NCI-H345 (cell line): ENCODE measurements at places on chromosomes 2 and 18.

GRCh38 chr2:101400048-101400447, 12.7 kb upstream of the CREG2 start:
- DNase-seq, result no peak

GRCh38 chr2:181770150-181770549, 89.8 kb upstream of the NEUROD1 start:
- DNase-seq, result no peak

DNA sequence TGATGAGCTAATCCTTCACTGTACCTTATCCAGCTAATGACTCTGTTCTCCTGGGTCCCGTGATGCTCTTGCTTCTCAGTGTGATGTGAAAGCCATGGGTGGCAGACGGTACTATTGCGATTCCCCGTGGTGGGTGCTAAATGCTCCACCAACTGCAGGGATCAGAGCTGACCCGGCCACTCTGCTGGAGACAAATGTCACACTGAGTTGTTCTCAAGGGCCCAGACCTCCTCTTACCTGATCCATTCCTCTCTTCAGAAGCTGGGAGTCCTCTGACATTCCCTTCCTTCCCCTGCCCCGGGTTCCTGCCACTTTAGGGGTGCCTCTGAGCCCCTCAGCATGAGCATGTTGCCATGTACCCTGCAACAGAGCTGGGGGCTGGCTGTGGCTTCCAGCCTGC, 105.1 kb downstream of the MAPK4 start:
- no peak for DNase-seq

- peak; percentile 29 for DNase-seq
Measured at GRCh38 chr2:63840081-63840784, 1.5 kb upstream of the UGP2 start.

- peak; percentile 49 for DNase-seq
Measured at GRCh38 chr18:64037812-64038414, 68.0 kb downstream of the SERPINB8 start.

- no peak for DNase-seq
Measured at GRCh38 chr18:58694720-58695468, 23.6 kb downstream of the MALT1 start.

- no peak for DNase-seq
Measured at GRCh38 chr2:4951368-4951767, 740.8 kb upstream of the SOX11 start.

DNA sequence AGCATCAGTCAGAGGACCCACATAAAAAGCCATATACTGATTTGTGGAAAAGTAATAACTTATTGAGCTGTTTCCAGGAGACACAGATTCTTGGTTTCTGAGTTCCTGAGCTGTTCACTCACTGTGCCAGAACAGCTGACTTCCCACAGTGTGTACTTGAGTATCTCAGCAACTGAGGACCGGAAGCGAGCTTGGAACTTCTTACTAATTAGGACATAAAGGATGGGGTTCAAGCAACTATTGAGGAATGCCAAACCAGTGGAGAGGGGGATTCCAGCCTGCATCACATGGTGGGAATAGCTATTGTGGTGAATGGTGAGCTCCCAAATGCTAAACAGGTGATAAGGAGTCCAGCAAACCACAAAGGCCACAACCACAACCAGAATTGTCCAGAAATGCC, 16.4 kb downstream of the EEF1B2 start:
- no peak for DNase-seq

DNA sequence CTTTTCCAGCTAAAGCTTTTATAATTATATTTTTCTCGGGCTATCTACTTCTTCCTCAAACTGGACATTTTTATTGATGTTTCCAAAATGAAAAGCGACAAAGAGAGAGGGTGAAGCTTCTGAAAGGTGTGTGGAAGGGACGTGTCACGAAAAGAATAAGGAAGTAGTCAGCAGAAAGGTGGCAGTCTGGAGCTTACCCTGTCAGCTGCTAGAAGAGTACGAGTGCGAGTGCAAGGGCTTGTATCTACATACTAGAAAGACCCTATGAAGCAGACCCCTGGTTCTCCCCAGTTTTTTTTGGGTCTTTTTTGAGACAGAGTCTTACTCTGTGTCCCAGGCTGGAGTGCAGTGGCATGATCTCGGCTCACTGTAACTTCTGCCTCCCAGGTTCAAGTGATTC, 14.6 kb downstream of the FHL2 start:
- DNase-seq, result no peak

GRCh38 chr2:223433461-223433860, 168.7 kb downstream of the SCG2 start:
- DNase-seq, result no peak

GRCh38 chr2:33529771-33530481, 53.5 kb downstream of the RASGRP3 start:
- DNase-seq, result no peak

GRCh38 chr2:188345831-188346458, 54.3 kb downstream of the GULP1 start:
- no peak for DNase-seq

GRCh38 chr2:85719609-85720240, 25.6 kb downstream of the GNLY start:
- no peak for DNase-seq

DNA sequence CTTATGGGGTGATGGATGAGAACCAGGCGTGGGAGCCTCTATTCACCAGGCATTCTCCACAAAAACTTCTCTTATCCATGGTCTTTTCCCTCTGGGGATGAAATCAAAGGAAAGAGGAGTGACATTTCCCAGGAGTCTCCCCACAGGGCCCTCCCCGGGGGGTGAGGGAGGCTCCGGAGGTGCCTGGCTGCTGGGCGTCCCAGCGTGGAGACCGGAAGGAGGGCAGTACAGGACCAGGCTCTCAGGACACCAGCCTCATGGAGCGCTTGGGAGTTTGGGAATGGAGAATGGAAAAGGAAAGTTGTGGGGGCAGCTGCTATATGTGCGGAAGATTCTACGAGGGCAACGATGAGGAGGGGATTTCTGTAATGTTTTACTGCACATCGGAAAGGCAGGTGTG, 22.1 kb downstream of the CIB4 start:
- no peak for DNase-seq

DNA sequence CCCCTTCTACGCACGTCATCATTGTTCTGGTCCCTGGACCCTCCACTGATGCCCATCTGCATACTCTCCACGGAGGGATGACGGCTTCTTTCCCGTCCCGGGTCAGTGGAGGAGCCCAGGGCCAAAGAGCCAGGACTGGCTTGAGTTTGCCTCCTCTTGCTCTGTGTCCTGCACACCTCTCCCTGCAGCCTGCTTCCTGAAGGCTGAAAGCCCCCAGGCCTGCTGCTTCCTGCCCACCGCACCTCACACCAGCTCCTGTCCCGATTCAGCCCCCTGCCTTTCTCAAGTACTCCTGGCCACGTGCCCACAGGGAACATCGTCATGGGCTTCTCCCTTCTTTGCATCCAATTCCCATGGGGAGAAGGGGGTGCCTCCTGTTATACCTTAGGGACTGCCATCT, 7.1 kb downstream of the ADCY3 start:
- no peak for DNase-seq

DNA sequence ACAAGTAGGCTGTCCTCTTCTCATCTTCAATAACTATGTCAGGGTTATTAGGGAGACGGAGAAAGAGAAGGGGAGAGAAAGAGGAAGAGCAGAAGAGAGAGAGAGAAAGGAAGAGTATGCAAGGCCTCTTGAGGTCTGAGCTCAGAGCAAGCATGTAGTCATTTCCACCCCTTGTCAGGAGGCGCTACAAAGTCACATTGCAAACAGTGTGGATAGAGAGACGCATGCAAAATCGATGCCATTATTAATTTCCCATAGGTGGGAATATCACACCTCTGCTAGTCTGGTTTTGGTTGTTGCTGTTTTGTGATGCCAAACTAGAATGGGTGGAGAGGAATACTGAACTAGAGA, 24.2 kb upstream of the SERPINE2 start:
- no peak for DNase-seq

DNA sequence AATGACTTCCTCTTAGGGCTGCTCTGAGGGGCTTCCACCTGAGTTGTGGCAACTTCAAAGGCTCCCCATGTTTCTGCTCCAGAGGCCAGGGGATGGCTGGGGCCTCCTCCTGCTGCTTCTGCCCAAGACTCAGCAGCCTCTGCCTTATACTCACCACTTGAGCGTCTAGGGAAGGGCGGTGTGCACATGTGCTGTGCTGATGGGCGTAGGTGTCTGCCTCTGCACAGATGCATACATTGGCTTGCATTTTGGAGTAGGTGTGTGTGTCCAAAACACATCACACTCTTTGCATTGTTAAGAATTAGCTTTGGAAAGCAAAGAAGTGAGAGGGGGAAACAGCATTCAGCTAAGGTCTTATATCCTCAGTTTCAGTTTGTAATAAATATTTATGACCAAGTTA, 85.2 kb downstream of the EN1 start:
- no peak for DNase-seq

DNA sequence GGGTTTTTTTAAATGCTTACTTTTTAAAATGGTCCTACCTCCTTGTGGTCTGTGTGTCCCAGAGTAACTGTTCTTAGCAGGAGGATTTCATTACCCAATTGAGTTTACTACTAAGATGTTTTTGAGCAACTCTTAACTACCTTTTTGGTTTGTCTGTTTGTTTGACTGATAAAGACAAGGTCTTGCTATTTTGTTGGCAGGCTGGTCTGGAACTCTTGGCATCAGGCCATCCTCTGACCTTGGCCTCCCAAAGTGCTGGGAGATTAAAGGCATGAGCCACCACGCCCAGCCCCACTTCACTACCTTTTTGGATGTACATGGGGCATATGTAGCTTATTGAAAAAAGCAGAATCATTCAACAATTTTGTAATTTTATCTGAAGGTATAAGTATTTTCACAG, 14.9 kb downstream of the MRPS9 start:
- DNase-seq, result peak; percentile 4

DNA sequence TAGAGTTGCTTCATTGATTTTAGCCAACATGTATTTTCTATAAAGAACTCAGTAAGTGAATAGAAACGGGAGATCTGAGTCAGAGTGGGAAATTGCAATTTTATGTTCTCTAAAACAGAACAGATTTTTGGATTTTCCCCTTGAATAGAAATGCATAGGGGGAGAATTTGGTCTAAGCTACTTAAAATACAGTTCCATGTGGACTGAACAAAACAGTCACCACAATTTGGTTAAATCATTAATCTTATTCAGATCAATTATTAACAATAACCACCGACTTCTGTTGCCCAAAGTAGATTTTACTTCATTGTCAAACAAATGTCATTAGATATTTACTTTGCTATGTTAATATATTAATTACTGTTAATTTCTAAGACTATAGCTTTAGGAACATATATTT, 107.7 kb downstream of the SCG2 start:
- DNase-seq, result no peak

- DNase-seq, result peak; percentile 57
Measured at GRCh38 chr18:10168477-10168876, 254.7 kb downstream of the VAPA start.

DNA sequence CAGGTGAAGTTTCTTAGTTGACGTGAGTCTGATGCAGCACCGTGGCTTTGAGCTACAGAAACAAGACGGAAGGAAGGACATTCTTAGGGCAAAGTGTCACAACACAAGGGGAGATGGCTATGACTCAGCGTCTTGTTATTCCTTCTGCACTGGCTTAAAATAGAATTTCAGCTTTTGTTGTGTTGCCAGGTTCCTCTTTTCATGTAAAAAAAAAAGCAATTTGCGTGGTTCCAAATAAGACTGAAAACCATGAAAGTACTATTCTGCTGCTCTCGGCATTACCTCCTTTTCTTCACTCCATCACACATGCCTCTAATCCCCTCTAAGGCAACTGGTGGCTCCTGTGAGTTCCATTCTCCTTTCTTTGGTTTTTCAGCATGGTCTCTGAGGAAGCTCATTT, 150.1 kb downstream of the ANTXR1 start:
- DNase-seq, result no peak

DNA sequence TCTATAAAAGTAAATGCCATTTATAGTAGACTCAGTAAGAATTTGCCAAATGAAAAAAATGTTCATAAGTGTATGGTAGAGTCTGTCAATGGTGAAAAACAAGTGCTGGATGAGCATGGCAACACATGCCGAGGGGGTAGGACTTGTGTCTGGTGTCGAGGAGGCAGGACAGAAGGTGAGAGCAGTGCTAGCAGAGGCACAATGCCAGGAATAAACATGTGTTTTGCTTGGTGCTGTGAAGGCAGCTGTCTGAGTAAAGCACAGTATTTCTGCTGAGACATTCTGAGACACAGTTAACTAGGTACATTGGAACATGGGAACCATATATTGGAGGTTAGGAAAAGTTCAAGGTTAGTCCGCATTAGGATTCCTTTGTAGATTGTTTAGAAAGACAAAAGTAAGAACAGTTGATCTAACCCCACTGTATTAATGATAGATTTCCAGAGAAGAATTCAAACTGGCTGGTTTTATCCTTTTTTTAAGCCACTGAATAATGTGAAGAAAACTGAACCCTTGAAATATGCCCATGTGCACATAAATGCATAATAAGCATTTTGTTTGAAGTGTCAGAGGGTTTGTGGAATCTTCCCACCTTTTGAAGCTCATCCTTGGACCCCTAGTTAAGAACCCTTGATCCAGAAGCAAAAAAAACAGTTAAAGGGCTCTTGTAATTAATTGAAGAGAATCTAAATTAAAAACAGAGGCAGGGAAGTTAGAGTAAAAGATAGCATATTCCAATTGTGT, 7.1 kb downstream of the RBM45 start:
- no peak for DNase-seq

- DNase-seq, result no peak
Measured at GRCh38 chr2:65554765-65555591, 122.6 kb upstream of the SPRED2 start.

GRCh38 chr2:36801088-36801487, 104.6 kb downstream of the VIT start:
- DNase-seq, result no peak

DNA sequence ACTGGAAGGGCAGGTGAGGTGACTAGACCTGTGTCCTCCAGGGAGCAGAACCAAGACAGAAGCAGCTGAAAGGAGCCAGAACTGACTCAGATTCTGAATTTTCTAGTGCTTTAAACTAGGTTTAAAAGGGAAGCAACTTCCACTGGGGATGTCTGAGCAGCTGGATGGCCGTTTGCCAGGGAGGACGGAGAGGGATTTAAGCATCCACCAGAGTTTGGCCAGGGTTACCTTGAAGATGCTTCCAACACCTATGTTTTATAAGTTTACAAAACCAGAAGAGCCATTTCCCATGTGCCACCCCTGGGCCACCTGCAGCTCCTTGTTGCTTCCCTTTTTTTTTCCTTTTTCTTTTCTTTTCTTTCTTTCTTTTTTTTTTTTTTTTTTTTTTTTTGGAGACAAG, 48.6 kb upstream of the RBM44 start:
- DNase-seq, result no peak

DNA sequence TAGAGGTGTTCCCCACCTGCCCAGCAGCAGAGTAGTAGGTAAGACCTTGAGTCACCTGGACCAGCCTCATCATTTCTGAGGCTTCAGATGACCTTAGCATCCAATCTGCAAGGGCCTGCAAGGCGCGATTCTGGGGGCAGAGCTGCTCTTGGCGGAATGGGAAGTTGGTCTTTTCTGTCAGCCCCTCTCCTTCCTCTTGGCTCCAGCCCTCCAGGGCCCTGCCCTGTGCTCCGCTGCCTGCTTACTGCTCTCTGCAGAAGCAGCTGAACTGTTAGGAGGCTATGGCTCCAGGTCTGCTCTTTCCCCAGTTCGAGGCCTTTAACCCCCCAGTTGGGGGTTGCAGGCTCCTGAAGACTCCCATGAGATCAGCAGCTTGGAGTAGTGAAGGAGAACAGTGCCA, 96.1 kb upstream of the MCFD2 start:
- DNase-seq, result no peak
